Stimulated activated effector memory CD8-positive, alpha-beta T cell treated with anti-CD3 and anti-CD28 coated beads, Interleukin-12 subunit alpha, Interleukin-12 subunit beta, amount 100 ng/mL, for 72 hours (primary cell): ENCODE measurements at places on chromosomes 3 and 15.

DNA sequence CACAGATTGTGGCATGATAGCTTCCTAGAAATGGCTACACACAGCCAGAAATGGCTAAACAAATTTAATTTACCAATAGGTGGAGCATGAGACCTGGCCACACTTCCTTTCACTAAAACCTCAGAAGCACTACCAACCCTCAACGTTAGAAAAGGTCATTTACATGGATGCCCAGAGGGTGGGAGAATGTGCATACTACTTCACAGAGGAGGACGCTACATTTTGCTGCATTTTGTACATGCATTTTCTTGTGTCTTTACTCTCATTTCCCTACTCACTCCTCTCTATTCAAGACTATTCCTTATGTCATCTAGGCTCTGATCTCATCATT is 40.1 kb downstream of the C2CD4B start:
- DNase-seq: no peak

- no peak for DNase-seq
Measured at GRCh38 chr3:53069422-53070068, 23.7 kb upstream of the SFMBT1 start.

- DNase-seq: no peak
Measured at GRCh38 chr3:39011191-39011736, 40.5 kb downstream of the SCN11A start.

DNA sequence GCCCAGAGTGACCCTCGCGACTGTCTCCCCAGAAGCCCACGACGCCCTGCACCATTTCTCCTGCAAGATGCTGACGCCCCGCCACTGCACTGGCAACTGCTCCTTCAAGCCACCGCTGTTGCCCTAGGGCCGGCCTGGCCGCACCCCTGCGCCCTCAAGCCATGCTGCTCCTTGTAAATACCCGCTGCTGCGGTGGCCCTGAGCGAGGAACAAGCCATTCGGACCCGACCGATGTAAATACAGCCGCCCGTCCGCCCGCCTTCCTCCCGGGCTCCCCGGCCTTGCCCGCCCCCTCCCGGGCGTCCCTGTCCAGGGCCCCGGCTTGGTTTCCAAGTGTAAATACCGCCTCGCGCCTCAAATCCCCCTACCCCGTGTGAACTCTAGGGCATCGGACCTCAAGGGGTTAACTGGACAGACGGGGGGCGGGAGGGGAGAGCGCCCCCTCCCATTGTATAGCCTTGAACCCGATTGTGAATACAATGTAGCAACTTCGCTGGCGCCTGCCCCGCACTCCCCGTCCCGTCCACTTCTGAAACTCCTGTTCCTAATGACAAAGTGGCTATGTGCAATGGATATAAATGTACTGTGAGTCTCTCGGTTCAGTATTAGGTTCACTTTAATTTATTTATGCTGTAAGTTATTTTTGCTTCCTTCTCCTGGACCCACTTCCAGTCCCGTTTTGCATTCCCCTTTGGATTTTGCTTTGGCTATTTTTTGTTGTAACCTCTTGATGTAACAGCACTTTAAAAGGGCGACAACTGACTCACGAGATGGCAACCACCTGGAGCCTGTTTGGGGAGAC is 5.9 kb downstream of the RNU6-1 start:
- DNase-seq: no peak

- peak; percentile 71 for DNase-seq
Measured at GRCh38 chr3:187368251-187369088, at the start of gene RTP4. Gene RTP4, plus strand, starts transcription at chr3:187368385. Its CDS starts 57 bp downstream, at chr3:187368442.
